ENCODE measurements at places on chromosomes 2 and 18.

GRCh38 chr2:100470898-100471514, 724 bp downstream of the NMS start:
- DNase-seq = peak; percentile 75

GRCh38 chr2:95031076-95031725, 5.7 kb downstream of the MAL start:
- DNase-seq = no peak

- no peak for DNase-seq
Measured at GRCh38 chr2:37837628-37838328, 87.3 kb upstream of the RMDN2 start.

DNA sequence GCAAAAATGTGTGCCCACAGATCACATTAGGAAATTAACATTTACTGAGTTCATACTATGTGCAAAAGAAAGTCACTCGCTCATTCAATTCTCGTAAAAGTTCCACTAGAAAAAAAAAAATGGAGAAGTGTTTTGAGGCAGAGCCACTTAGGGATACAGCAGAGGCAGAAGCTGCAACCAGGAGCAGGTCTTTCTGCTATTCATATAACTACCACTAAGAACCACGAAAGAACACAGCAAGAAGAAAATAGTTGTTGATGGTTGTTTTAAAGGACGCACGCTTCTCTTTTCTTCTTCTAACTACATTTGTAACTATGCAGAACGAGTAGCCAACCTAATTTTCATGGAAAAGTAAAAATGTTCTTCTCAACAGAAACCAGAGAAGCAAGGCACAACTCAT, 45.0 kb downstream of the ROCK2 start:
- DNase-seq = no peak

DNA sequence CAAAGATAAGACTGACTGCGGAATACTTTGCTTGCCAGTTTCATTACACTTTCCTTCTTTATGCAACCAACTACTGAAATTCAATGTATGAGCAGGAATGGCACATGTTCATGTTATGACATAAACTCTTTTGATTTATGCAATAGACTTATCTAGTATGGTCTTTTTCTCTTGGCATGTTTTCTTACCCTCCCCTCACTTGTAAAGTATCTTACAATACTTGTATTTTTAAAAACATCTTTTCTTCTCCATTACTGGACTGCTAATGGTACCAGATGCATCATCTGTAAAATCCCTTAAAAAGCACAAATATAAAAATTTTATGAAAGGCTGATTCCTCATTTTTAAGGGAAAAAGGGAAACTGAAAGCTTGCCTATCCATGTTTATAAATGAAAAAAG, 373.8 kb downstream of the ZEB2 start:
- DNase-seq = no peak

GRCh38 chr18:9043581-9043980, 58.9 kb upstream of the NDUFV2 start:
- DNase-seq = no peak

- DNase-seq = peak; percentile 31
Measured at GRCh38 chr2:29281086-29281915, 166.1 kb downstream of the CLIP4 start.

DNA sequence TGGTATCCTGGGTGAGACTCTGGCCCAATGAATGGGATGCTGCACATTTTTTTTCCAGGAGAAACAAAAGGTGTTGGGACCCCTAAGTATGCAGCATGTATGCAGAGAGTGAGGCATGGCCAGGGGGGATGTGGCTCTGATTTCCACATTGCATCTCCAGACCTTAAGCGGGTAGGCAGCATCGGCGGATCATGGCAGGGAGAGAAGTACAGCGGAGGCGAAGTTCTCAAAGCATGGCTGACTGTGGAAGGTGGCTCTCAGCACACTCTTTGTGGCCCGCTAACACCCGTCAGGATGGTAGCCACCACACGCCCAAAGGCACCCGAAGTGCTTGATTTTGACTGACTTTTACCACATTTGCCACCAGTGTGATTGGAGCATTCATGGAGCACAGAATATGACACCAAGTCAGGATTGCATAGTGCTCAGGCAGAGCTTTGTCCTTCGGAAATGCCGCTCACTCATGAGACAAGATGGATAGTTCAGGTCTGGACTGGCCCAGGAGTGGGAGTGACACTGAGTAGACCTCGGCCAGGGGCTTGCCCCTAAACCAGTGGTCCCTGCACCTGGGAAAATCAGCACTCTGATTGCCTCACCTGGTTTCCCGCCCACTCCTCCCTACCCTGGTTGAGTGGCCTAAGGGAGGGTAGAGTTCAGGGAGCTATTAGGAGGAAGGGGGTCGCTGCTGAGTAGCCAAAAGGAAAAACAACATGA, 14.2 kb downstream of the INPP4A start:
- DNase-seq = no peak

DNA sequence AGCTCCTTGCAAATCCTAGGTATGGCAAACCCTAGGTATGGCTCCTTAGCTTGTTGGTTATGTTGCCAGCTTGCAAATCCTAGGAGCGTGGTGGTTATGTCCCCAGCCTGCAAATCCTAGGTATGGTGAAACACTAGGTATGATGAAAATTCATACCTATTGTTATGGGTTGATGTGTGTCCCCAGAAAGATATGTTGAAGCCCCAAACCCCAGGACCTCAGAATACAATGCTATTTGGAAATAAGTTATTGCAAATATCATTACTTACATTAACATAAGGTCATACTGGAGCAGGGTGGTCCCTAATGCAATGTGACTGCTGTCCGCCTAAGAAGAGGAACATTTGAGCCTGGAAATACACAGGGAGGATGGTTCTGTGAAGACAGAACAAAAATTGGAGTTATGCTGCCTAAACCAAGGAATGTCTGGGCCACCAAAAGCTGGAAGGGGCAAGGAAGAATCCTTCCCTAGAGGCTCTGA, 220.8 kb downstream of the MYCN start:
- no peak for DNase-seq

DNA sequence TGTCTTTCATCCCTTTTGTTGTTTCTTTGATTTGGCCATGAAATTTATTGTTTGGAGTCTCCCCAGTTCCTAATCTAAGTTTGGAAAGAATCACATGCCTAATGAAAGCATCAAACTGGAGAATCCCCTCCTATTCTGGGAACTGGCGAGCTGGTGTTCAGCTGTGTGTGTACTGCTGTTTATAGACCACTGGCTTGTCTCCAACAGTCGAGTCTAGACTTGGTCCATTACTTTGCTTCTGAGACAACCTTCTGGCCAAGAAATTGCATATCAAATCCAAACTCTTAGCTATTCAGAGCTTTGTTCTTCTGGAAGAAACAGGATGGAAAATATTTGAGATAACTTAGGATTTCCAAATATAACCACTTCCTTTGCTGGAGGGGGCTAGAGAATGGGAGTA, 111.5 kb upstream of the THSD7B start:
- DNase-seq = no peak

GRCh38 chr2:8344144-8345097, 337.4 kb upstream of the ID2 start:
- DNase-seq = no peak

DNA sequence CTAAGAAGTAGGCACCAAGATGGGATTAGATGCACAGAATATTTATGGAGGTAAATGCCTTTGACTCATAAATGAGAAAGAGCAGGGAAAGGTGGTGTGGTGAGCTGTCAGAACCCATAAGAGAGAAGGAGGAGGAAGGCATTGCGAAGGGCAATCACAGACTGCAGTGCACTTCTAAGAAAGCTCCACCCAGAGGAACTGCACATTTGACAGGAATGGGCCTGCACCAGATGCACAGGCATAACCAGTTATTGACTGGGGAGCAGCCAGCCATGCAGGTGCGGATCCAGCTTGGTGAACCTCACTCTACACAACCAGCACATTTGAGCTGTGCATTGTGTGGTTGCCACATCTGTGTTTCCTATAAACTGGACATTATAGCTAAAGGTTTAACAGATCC, 62.2 kb upstream of the L3MBTL4 start:
- no peak for DNase-seq

DNA sequence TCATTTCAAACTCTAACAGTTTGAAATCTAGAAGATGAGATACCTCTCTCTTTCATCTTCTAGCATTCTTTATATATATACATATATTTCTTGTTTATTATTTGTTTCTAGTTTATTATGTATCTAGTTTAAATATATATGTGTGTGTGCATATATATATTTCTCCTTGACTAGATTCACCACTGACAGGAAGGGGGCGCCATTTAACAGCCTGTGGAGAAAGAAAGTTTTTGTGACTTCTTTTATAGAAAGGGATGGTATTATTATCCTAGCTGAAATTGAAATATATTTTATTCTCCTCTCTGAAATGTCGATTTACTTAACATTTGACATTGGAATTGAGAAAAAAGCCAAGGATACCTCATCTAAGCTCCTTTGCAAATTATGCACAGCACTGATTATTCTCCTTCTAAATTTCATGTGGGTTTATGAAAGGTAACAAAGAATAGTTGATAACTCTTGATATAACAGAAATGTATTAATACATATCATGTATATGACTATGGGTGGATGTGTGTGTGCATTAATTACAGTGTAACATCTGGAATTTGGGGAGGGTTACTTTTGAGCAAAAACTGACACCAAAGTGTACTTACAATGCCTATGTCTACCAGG, 160.7 kb upstream of the NT5C1B start:
- peak; percentile 68 for DNase-seq

DNA sequence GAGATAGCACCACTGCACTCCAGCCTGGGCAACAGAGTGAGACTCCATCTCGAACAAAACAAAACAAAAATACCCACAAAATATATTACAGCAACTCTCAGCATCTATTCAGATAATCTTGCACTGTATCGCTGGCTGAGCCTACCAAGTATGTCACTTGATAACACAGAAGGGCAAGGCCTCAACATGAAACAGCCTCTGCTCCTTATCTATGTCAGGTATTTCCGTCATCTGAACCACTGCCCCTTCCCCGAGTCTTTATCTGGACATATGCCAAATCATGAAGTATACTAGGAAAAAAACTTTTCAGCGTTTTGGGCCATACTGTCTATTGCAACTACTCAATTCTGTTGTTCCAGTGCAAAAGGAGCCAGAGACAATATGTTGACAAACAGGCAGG, 17.7 kb downstream of the PDIA6 start:
- DNase-seq = no peak

DNA sequence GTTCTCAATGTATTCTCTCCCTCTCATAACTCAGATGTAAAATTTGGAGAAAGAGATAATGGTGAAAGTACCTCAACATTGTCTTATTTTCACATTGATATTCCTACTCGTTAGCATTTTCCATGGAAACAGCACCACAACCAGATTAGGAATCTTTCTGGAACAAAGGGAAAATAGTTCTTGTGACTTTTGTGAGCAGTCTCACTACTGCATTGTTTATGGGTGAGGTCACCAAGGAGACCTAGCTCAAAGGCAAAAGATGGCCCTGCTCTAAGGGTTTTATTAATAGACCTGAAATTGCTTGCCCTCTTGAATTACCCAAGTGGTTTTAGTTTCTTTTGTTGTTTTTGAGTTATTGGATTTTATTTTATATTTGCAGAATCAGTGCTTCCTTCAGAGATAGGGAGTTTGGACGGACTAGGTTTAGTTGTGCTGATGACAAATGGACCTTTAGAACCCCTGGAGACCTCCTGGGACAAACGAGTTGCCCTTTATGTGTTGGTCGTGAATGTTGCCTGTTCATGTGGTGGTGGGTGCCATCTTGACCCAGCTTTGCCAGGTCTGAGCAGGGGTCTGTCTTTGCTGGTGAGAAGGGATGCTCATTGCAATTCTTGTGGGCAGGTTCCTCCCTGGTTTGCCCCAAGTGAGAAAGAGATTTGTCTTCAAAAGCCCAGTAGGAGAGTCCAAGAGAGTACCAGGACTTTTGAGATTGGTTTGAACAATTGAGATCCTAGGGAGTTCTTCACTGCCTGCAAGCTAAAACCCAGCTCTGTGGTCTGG, 58.1 kb downstream of the INPP4A start:
- DNase-seq = peak; percentile 33

GRCh38 chr18:9708057-9708433, at the start of gene RAB31:
TSS of gene RAB31 (plus strand) at chr18:9708301. CDS start at chr18:9708406, 105 bp downstream.
- peak; percentile 86 for DNase-seq

DNA sequence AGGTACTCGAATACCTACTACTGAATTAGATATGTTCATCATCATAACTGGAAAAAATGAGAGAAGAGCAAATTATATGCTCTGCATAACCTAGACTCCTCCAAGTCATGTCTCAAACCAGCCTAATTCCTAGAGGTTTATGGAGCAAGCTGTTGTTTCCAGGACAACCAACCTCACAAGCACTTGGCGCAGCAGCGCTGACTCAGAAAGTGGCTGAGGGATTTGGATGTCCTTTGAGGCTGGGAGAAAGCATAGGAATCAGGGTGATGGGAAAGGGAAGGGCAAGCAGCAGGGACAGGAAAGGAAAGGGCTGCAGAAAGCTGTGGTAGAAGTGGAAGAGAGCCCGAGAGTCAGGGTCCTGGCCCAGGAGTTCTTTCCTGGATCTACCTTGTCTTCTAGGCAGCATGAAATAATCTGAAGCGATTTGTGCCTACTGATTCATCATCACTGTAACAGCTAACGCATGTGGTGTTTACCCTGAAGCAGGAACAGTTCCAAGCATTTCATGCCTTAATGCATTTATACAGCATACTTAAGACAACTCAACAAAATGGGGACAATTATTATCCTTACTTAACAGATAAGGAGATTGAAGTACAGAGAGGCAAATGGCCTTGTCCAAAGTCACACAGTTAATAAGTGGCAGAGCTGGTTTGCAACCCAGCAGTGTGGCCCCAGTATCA, 3.7 kb downstream of the PLEK start:
- DNase-seq = no peak

- no peak for DNase-seq
Measured at GRCh38 chr18:9894454-9895068, 8.8 kb downstream of the TXNDC2 start.

GRCh38 chr2:217875138-217875537, 127.7 kb downstream of the TNS1 start:
- DNase-seq = no peak

- no peak for DNase-seq
Measured at GRCh38 chr2:193929131-193929530, 1727.9 kb upstream of the SLC39A10 start.

DNA sequence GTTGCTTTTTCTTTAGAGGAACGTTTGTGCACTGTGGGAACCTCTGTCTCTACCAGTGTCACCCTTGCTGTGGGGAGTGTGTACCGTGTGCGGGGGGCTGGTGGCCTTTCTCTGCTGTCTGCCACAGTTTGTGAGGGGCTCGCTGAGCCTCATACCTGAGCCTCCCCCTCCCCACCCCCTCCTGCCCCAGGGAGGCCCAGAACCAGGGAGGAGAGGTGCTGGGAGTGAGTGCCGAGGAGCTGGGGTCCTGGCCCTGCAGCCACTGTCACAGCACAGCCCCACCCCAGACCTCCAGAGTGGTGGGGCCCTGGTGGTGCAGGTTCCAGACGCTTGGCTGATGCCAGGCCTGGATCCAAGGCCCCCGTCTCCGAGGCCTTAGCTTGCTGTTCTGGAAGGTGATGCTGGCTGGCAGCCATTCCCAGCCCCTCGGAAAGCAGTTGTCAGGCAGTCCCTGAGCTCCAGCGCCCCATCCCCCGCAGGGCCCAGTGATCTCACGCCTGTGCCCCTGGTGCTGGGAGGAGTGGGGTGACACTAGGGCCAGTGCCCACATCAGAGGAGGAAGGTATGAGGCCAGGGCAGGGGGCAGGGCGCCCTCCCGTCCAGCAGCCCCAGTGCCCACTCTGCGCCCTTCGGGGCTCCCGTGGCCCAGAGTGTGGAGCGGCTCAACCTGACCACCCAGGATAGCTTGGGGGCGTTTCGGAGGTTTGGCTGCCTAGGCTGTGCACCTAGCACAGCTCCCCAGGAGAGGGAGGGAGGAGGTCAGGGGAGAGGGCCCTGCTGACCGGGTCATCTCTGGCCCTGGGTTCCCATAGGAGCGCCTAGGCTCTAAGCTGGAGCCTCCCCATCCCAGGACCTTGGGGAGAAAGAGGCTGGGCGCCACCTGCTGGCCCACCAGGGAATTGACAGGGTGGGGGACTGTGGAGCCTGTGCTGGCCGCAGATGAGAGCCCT, 53.0 kb upstream of the ALPP start:
- peak; percentile 62 for DNase-seq
